ENCODE measurements at places on chromosomes 12 and 14. TPM values are rescaled to one million over a fixed set of nuclear protein-coding genes. Genes with fewer than 3 reads are reported as not detected.

GRCh38 chr14:87457720-87458119, 535.3 kb downstream of the GALC start:
- DNase-seq, result no peak

DNA sequence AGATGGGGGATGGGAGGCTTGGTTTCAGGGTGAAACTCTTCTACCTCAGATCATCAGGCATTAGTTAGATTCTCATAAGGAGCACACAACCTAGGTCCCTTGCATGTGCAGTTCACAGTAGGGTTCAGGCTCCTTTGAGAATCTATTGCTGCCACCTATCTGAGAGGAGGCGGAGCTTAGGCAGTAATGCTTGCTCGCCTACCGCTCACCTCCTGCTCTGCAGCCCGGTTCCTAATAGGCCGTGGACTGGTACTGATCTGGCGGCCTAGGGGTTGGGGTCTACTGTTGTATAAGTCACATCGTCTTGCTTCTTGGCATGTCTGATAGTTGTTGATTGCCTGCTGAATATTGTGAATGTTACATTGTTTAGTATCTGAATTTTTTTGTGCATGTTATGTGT, 12.2 kb downstream of the SCYL2 start:
- no peak for DNase-seq

- no peak for DNase-seq
These were observed 143.0 kb downstream of the AKAP6 start for GRCh38 chr14:32472076-32472475.

REP15 gene
- 3.0 TPM for total RNA-seq

GLI1 gene
- 0.16 TPM for total RNA-seq

- no peak for DNase-seq
These were observed 20.3 kb upstream of the EIF5 start for GRCh38 chr14:103313704-103314103.

TEAD4 gene
- 0.94 TPM for total RNA-seq

DNA sequence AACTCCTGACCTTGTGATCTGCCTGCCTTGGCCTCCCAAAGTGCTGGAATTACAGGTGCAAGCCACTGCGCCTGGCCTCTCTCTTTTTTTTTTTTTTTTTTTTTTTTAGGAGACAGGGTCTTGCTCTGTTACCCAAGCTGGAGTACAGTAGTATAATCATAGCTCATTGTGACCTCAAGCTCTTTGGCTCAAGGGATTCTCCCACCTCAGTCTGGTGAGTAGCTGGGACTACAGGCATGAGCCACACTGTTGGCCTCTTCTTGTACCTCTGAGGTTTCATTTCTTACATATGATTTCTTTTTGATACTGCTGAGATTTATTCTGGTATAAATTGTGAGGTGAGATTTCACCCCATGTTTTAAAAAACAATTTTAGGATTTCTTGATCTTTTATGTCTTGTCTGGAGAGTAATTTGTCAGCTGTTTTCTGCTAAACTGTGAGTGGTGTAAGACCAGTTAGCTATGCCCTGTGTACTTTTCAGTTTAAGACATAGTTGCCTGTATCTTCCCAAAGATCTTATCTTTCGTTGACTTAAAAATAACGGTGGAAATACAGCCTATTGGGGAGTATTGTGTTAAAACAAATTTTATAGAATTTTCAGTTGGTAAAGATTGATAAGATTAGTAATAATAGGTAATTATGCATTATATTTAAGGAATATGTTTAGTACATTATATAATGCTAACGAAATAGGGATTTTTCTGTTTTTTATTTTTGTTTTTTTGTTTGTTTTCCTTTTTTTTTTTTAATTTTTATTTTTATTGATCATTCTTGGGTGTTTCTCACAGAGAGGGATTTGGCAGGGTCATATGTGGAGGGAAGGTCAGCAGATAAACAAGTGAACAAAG, 31.7 kb downstream of the WDR20 start:
- DNase-seq, result no peak

- no peak for DNase-seq
These were observed 18.7 kb upstream of the TAS2R14 start for GRCh38 chr12:10957741-10958140.

DNA sequence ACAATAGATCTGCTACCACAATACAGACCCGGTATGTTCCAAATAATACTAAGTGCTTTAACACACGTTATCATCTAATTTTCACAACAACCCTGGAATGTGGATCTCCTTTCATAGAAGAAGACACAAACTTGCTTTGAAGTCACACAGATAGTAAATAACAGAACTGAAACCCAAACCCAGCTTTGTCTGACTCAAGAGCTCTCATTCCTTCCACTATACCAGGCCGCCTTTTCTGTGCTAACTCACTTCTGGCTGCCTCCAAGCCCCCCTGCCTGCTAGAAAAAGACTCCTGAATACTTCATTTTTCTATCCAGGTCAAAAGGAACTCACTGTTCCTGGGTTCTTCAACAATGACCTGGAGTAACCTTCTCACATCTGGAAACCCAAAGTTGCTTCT, 37.8 kb downstream of the PRPF40B start:
- no peak for DNase-seq

- no peak for DNase-seq
These were observed 117.6 kb upstream of the RASSF8 start for GRCh38 chr12:25840678-25841465.

DNA sequence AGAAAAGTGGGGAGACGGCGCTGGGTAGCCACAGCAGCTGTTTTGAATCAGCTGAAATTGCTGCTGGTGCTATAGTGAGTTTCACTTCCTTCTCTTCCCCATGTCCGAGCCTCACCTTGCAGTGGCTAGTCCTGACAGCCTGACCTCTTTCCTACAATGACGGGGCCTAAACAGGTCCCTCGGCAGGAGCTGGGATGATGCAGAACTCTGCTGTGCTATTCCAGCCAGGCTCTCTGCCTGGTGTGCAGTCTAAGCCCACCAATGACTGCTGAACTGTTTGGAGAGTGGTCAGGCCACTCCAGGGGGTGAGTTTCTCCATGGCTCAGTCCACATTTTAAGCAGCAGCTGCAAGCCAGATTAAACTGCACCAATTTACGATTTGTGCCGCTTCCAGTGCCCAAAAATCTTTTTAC, 207.3 kb downstream of the TTC7B start:
- no peak for DNase-seq

DNA sequence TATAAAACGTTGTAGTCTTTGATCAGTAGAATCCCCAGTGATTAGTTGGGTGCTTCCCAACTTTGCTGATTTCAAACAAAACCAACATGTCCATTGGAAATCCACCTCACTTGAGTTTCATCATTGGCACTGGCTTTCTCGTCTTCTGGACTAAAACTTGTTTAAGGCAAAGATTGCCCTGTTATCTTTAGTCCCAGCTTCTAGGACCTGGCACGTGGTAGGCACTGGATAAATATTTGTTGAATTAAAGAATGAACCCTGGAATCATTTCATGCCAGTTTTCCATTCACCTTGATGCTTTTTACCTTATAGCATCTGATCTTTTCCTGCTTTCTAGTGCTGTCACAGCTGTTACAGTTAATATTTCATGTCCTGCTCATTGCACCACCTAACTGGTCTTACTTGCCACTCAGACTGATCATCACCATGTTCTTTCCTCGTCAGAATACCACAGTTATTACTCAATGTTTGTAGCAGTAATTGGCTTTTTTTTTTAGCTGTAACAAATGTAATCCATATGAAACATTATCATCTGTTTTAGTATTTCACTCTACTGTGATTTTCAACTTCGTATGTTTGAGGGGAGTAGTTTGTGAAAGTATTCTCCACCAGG, 7.3 kb upstream of the C12orf50 start:
- DNase-seq, result no peak

DNA sequence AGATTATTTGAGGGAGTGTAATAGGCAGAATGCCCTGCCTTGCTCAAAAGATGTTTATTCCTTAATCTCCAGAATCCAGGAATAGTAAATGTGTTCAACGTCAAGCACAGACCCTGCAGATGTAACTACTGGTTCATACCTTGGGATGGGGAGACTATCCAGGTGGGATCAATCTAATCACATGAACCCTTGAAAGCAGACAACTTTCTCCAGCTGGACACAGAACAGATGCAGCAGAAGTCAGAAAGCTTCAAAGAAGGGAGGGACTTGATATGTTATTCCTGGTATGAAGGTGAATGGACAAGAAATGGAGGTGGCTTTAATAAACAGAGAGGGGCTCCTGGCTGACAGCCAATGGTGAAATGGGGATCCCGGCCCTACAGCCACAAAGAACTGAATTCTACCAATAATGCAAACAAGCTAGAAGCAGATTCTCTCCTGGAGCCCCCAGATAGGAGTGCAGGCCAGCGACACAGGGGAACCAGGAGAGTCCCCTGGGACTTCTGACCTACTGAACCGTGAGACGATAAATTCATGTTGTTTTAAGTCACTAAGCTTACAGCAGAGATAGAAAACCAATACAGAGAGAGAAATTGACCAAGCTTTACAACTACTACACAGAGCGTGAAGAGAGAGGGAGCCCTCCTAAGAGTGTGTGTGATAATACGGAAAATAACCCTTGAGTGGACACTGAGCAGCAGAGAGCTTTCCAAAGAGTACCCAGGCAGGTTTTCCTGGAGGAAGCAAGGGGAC, 133.5 kb upstream of the TMEM132C start:
- DNase-seq, result no peak

SERPINA1 gene
- 1.4 TPM for total RNA-seq

DNA sequence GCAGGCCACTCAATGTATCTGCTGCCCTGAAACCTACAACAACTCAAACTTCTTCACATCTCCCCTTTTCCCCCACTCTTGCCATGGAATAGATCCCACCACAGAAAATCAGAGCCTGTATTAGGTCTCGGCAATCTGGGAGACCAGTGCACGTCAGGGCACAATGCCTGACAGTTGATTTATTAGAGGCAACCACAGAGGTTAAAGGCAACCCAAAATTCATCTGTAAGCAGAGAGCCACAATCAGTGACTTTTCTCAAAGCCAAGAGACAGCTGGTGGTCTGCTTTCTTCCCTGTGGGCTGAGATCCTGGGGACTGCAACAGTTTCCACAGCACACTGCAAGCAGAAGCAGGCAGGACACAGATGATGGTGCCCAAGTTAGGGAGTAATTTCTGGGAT, 169.0 kb upstream of the NTF3 start:
- DNase-seq, result no peak

KRT75 gene
- not detected for total RNA-seq

DNA sequence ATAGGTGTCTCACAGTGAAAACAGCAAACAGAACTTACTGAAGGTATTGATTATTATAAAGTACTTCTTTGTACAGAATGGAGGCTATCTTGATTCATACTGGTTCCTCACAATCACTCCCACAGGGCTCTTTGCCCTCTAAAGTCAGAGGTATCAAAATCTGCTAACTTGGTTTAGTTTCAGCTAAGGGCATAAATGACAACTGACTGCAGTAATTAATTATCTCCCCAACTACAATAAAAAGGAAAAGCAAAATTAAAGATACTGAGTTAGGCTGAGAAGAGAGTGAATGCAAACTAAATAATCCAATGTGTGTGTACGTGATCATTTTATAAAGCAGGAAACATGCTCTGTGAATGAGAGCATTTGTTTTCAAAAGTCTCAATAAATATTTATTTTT, 338.7 kb downstream of the ACSS3 start:
- DNase-seq, result no peak

DNA sequence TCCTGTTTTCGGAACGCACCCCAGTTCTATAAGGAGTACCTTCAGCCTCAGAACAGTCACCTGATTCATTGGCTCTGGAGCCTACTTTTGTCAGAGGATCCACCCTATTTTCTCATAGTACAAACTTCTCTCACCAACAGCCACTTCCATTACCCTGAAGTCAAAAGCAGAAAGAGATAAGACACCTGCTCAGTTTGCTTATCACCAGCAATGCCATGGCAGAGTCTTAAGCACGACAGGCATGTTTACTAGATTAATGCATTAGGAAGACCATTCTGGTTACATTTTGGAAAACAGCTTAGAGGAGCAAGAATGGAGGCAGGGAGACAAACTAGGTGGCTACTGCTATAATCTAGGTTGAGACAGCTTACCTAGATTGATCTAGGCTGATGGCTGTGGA, 67.7 kb downstream of the GXYLT1 start:
- no peak for DNase-seq

SLC6A13 gene
- 10.0 TPM for total RNA-seq

SSTR1 gene
- total RNA-seq, result 14.8 TPM

DNA sequence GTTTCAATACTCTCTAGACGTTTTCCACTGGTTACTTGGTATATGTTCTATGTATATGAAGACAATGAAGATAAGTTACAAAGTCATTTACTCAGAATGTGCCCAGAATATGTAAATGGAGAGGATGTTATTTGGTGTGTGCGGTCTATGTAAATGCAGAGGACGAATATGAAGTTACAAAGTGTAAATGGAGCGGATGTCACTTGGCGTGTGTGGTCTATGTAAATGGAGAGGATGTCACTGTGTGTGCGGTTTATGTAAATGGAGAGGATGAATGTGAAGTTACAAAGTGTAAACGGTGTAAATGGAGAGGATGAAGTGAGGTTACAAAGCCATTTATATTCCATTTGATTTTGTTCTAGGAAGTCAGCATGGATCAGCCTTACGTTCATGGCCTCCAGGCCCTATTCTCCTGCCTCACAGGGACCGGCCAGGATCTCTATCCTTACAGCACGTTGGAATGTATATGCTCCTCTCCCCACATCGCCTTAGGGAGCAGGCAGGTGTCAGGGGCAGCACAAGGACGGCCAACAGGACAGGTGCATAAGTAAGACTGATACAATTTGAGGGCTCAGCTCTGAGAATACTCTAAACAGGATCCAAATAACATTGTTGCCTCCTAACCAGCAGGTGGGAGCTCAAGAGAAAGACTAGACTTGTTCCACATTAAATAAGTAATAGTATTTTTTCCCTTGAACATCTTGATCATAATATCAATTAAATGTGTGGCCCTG, 42.4 kb downstream of the GLRX5 start:
- no peak for DNase-seq

GLS2 gene
- total RNA-seq, result 5.9 TPM

DNA sequence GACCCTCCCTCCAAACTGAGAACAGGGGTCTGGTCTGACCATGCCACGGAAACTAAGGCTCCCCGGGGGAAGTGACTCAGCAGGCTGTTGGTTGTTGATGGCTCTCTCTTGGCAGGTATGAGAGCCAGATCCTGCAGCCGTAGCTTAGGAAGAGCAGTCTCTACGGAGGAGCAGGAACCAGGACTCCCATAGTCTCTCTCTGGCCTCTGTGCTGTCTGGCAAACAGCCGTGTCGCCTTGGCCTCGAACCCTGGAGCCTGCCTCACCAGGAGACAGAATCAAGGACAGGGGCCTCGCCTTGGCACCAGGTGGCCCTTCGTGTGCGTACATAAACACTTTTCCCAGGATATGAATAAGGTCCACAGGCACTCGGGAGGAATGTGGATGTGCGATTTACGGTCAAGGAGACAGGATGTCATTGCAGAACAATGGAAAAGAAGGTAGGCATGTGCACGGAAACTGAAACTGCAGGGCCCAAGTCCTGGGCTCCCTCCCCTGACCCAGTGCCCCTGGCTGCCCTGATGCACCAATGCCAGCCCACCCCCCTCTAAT, 7.9 kb downstream of the VWF start:
- DNase-seq, result no peak

GRCh38 chr12:45076417-45077026, 25.6 kb upstream of the DBX2 start:
- no peak for DNase-seq

DEPDC4 gene
- 1.2 TPM for total RNA-seq

Measured in occipital lobe (tissue), 3 donors.